ENCODE measurements at places on chromosomes 3 and 15. TPM values are rescaled to one million over a fixed set of nuclear protein-coding genes. Genes with fewer than 3 reads are reported as not detected.

- H3K36me3 ChIP-seq, result no peaks in the 10 kb centered on the region
- no peak overlapping the region for H3K27ac ChIP-seq
- no peak overlapping the region for H3K4me3 ChIP-seq
- H3K27me3 ChIP-seq, result peaks cover 13% of the 10 kb centered on the region
- no peaks in the 10 kb centered on the region for H3K4me1 ChIP-seq
Observed at GRCh38 chr15:42065033-42065432, 29.3 kb downstream of the PLA2G4D start.

The SLC24A5 gene
- total RNA-seq, result not detected

DNA sequence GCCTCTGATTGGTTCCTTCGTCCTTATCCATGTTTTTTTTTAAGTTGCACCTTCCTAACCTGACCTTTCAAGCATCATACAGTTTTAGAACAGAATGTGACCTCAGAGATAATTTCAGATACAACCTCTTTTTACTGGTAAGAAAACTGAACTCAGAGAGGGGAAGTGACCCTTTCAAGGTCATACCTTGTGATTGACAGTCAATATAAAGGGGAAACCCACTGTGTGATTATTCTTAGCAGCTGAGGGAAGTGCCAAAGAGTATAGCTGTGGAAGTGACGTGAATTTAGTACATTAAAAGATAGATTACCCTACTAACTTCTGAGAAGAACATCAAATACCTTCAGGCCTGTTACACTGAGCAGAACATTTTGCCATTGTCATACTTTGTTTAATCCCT, 319.4 kb downstream of the NEK10 start:
- DNase-seq, result no peak
- no peak overlapping the region for H3K27ac ChIP-seq
- no peak overlapping the region for H3K4me3 ChIP-seq
- no peaks in the 10 kb centered on the region for H3K36me3 ChIP-seq
- H3K27me3 ChIP-seq, result no peaks in the 10 kb centered on the region
- no peaks in the 10 kb centered on the region for H3K4me1 ChIP-seq

DNA sequence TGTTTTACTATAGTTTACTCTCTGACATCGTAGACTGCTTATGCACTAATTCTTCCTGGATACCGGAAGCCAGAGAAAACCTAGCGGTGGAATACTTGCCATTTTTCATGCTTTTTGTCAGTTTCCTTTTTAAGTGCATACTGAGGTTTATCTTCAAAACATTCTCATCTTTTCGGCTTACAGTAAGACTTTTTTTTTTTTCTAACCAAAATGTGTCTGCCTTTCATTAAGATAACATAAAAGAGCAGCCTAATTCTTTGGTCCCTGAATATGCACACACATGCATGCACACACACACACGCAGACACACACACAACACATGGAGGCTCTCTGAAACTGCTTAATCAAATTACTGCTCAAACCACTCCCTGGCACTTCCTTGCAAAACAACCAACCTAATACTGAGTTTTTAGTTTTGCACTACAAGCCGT, 1.3 kb downstream of the ZNF445 start:
- H3K4me1 ChIP-seq, result peaks cover 44% of the 10 kb centered on the region
- DNase-seq, result peak; percentile 6
- H3K36me3 ChIP-seq, result peaks cover 1% of the 10 kb centered on the region
- H3K27me3 ChIP-seq, result no peaks in the 10 kb centered on the region
- peak overlapping the region; percentile 82 for H3K4me3 ChIP-seq
- H3K27ac ChIP-seq, result peak overlapping the region; percentile 79

- no peaks in the 10 kb centered on the region for H3K36me3 ChIP-seq
- H3K4me3 ChIP-seq, result no peak overlapping the region
- peak overlapping the region; percentile 71 for H3K27ac ChIP-seq
- peaks cover 79% of the 10 kb centered on the region for H3K4me1 ChIP-seq
- DNase-seq, result no peak
- H3K27me3 ChIP-seq, result no peaks in the 10 kb centered on the region
Observed at GRCh38 chr15:74388363-74388951, 21.0 kb upstream of the CYP11A1 start.

DNA sequence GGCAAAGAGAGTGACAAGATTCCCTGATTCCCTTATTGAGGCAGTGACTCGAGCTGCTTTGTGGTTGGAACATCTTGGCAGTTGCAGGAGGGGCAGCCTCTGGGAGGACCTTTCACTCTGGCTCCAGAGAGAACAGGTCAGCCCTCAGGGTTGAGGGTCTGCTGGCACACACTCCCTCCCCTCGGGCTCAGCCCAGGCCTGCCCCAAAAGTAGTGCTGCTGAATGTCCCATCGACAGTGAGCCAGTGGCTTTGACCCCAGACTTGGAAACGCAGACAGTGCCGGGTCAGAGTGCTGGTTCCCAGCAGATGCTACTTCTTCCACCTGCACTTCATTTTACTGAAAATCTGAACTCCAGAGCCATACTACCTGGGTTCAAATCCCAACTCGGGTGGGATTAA, 25.6 kb upstream of the ATP2B2 start:
- H3K4me1 ChIP-seq, result no peaks in the 10 kb centered on the region
- DNase-seq, result no peak
- no peaks in the 10 kb centered on the region for H3K27me3 ChIP-seq
- no peak overlapping the region for H3K27ac ChIP-seq
- no peaks in the 10 kb centered on the region for H3K36me3 ChIP-seq

- no peak overlapping the region for H3K27ac ChIP-seq
- H3K27me3 ChIP-seq, result no peaks in the 10 kb centered on the region
- no peak overlapping the region for H3K4me3 ChIP-seq
- H3K36me3 ChIP-seq, result no peaks in the 10 kb centered on the region
- no peaks in the 10 kb centered on the region for H3K4me1 ChIP-seq
Observed at GRCh38 chr3:77906102-77906709, 866.3 kb downstream of the ROBO2 start.

GRCh38 chr15:48370460-48370859, 39.2 kb downstream of the DUT start:
- no peaks in the 10 kb centered on the region for H3K36me3 ChIP-seq
- H3K4me1 ChIP-seq, result no peaks in the 10 kb centered on the region
- H3K4me3 ChIP-seq, result no peak overlapping the region
- no peak overlapping the region for H3K27ac ChIP-seq

DNA sequence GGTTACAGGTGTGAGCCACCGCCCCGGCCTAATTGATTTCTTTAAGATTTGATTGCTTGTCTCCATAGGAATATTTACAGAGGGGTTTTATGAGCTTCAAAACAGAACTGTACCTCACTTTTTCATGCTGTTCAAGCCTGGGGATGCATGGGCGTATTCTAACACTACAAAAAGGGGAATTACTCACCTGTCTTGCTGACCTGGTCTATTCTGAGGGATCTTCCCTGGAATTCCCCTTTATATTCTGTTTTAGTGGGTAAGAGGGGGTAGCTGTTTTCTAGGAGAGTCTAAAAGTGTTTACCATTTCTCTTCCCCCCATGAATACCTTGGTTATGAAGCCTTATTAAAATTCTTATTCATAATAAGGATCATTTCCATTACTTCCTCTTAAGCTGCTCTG, 48.1 kb downstream of the NME9 start:
- peak overlapping the region; percentile 17 for H3K27ac ChIP-seq
- H3K36me3 ChIP-seq, result peaks cover 19% of the 10 kb centered on the region
- H3K27me3 ChIP-seq, result no peaks in the 10 kb centered on the region

DNA sequence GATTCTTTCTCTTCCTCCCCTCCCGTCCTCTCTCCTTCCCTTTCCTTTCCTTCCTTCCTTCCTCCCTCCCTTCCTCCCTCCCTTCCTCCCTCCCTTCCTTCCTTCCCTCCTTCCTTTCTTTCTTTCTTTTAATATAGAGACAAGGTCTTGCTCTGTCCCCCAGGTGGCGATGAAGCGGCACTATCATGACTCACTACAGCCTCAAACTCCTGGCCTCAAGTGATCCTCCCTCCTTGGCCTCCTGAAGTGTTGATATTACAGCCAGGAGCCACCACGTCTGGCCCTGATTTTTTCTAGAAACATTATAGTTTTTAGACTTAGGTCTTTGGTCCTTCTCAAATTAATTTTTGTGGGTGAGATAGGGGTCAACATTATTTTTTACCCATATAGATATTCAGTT, 15.5 kb downstream of the GRM2 start:
- no peak overlapping the region for H3K4me3 ChIP-seq
- no peaks in the 10 kb centered on the region for H3K27me3 ChIP-seq
- no peak overlapping the region for H3K27ac ChIP-seq

DNA sequence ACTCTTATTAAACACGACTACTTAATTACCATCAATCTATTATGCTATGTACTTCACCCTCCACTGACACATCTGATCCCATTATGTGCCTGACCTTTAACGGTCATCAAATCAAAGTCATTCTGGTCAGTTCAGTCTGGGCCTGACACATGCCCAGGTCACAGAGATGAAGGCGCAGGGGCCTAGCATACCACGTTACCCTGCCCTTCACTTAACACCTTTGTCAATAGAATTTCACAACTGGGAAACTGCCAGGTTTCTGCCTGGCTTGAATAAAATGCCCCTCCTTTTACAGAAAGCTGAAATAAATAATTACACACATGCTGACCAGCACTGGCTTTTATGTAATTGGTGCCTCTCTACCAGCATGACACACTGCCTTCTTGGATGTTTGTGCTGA, 39.5 kb downstream of the MECOM start:
- H3K4me3 ChIP-seq, result no peak overlapping the region
- no peaks in the 10 kb centered on the region for H3K36me3 ChIP-seq
- H3K4me1 ChIP-seq, result no peaks in the 10 kb centered on the region
- H3K27ac ChIP-seq, result no peak overlapping the region
- DNase-seq, result no peak

DNA sequence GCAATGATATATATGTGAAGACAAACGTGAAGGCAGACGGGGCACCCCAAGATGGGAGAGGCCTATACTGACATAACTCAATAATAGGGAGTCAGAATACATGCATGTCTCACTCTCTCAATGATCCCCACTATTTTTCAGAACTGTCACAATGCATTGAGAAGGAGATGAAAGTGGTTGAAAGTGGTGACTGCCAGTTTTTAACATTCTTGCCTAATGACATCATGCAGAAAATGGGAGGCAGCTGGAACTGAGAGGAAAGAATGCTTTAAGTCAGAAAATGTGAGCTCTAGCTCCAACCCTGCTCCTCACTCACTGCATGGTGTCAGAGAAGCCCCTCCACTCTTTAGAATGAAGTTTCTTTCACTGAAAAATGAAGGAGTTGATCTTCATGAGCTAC, 55.3 kb upstream of the P2RY1 start:
- DNase-seq, result no peak
- H3K27ac ChIP-seq, result no peak overlapping the region
- H3K4me1 ChIP-seq, result no peaks in the 10 kb centered on the region
- no peak overlapping the region for H3K4me3 ChIP-seq

DNA sequence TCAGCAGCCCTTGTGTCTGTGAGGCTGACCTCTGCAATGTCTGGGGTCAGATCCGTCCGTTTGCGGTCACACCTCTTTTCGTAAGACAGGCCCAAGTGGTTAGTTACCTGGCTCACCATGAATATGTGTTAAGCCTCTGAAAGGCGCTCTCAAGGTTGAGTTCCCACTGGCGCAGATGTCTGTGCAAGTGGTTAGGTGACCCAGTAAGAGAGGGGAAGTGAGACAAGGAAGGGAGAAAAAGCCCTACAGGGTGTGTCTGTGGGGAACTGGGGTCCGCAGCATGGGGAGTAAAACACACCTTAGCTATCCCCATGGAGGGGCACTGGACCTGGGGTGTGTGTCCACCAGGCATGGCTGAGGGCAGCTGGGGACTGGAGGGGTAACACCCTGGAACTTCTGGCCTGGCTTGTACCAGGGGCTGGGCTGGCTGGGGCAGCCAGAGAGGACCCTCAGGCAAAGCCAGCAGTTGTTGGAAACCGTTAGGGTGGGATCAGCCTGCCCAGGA, 391.6 kb upstream of the PROK2 start:
- no peaks in the 10 kb centered on the region for H3K36me3 ChIP-seq
- H3K4me3 ChIP-seq, result no peak overlapping the region
- no peak for DNase-seq
- peaks cover 14% of the 10 kb centered on the region for H3K4me1 ChIP-seq
- peaks cover 44% of the 10 kb centered on the region for H3K27me3 ChIP-seq

GRCh38 chr3:129382366-129382765, 46.1 kb downstream of the EFCAB12 start:
- DNase-seq, result no peak
- H3K4me3 ChIP-seq, result no peak overlapping the region
- no peaks in the 10 kb centered on the region for H3K27me3 ChIP-seq
- no peak overlapping the region for H3K27ac ChIP-seq
- H3K4me1 ChIP-seq, result peaks cover 3% of the 10 kb centered on the region

The IFRD2 gene
- total RNA-seq, result 133 TPM
